ENCODE measurements at places on chromosomes 2 and 18.

- DNase-seq, result no peak
Observed at GRCh38 chr2:232126301-232127099, 165.0 kb downstream of the DIS3L2 start.

- no peak for DNase-seq
Observed at GRCh38 chr18:50334546-50335152, 40.2 kb upstream of the SKA1 start.

DNA sequence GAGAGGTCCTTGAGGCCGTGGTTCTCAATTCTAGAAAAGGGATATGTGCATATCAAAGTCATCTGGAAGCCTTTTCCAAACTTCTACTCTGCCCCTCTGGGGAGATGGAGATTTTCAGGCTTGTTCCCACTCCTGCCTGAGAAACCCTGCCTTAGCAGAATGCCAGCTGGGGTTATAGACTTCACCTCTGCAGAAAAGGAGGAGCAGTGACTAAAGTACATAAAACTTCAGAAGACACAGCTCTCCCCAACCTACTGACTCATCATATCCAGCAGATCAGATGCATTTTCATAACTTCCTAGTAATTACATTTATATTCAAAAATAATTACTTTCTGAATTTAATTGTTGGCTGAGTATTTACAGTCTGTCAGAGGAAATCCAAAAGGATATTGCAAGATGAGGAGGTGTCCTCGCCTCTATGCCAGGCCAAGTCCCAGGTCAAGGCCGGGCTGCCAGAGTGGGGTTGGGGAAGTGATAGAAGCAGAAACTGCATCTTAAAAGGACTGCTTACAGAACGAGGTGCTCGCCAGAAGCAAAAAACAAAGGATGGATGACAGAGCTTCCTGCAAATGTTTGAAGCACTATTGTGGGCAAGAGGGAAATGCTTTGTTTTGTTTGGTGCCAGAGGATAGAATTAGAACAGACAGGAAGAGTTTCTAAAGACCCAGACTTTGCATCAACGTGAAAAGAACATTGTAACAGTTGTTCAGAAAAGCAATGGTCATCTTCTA, 75.6 kb upstream of the APCDD1 start:
- no peak for DNase-seq

GRCh38 chr18:43620936-43621335, 343.6 kb upstream of the SYT4 start:
- peak; percentile 66 for DNase-seq

- DNase-seq, result no peak
Observed at GRCh38 chr2:85199698-85200097, 66.5 kb downstream of the TCF7L1 start.

GRCh38 chr2:217709478-217710210, 293.2 kb downstream of the TNS1 start:
- peak; percentile 68 for DNase-seq

DNA sequence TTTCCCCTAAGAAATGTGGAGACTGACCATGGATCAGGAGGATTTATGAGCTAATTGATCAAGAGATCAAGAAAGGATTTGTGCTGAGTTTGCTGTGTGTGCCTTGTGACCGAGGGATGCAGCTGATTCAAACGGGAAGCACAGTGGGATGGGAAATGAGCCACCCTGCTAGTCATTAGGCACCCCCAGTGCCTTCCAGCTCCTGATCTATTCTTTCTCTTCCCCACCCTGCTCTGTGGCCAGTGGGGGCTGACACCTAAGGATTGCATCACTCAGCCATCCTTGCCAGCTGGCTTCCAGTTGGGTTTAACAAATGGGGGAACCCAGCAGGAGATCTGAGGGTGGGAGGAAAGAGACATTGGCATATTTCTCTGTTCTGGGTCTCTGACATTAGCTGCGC, 132.2 kb upstream of the CXCR4 start:
- DNase-seq, result no peak

DNA sequence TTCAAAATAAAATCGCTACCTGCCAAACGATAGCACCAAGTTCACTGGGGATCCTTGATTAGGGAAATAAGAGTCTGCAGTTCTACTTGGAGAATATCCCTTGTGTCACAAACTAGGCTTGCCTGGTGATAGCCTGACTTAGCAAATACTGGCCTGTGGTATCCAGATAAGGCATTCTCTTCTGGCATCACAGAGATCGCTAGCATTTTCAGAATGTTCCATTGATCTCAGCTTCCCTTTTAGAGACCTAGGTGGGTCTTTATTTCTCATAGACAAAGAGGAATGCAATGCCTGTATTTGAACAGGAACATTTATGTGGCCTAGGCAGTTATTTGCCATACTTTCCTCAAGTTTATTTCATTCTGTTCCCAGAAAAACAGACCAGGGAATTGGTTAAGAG, 349.1 kb downstream of the STK39 start:
- DNase-seq, result no peak

DNA sequence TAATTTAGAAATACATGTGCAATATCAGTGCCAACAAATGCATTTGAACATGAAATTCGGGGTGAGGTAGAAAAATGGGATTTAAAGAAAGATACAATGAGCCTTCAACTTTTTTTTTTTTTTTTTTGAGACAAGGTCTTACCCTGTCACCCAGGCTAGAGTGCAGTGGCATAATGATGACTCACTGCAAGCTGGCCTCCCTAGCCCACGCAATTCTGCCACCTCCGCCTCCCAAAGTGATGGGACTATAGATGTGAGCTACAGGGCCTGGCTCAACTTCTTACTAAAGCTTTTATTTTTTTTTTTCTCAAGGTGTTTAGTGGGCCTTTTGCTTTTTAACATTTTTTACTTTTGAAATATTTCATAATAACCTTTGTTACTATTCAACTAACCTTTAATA, 365.6 kb downstream of the LRRTM4 start:
- no peak for DNase-seq

- DNase-seq, result peak; percentile 82
Observed at GRCh38 chr2:235577404-235578330, 83.8 kb downstream of the AGAP1 start.

DNA sequence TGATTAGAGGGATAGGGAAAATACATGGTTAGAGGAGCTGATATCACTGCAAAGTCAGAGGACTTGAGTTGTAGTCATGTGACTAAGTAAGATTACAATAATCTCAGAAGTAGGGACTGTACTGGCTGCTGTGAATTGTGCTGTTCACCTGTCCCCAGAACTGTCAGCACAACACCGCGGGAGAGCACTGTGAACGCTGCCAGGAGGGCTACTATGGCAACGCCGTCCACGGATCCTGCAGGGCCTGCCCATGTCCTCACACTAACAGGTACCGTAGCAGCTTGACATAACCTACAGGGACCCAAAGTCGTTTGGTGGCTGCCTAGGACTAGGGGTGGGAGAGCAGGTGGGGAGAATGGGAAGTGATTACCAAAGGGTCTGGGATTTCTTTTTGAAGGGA, 132.8 kb upstream of the TTC39C start:
- DNase-seq, result no peak

DNA sequence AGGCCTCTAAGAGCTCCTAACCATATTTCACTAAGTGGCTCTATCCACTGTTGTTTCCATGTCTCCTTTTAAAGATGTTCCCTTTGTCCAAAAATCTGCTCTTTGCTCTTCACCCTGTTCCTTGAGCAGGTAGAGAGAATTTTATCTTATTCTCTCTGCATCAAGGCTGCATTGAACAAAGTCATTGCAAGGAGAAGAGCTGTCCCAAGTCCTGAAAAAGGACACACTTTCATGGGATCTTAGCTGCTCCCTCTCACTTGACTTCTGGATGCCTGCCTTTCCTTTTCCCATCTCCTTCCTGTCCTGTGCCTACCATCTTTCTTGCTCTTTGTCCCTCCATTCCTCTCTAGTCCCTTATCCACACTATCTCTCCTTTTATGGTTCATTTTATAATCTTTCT, 235.2 kb upstream of the THSD7B start:
- DNase-seq, result no peak

- peak; percentile 28 for DNase-seq
Observed at GRCh38 chr2:11598228-11598731, 64.4 kb downstream of the GREB1 start.

DNA sequence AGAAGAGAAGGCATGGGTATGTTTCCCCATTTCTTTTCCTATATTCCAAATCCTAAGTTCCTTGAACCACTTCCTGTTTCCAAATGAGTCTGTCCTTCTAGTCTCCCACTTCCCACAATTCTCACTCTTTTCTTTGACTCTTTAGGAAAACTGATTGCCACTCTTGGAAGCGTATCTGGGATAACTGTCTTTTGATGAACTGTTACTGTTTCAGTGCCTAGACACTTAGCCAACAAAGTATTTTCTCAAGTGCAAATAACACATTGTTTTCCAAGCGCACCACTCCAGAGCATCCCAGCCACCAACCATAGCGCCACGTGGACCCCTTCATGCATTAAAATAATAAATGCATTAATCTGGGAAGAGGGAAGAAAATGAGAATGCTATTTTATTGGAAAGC, 342.8 kb downstream of the MTX2 start:
- DNase-seq, result no peak

DNA sequence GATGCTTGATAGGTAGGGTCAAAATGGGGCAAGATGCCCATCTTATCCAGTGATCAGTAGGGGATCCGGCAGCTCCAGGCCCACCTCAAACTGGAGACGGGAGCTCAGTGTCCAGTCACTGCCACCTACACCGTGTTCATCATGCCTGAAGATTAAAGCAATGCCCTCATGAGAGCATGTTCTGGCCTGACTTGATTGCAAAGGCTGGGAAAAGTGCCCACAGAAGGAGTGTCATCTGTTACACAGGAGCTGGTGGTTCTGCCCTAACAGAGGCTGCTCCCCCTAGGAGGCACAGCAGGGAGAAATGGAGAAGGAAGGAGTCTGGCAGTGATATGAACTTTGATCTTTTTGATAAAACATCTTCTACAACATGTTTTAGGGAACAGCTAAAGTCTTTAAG, 92.3 kb downstream of the CCBE1 start:
- no peak for DNase-seq

- no peak for DNase-seq
Observed at GRCh38 chr2:101464841-101465240, 10.1 kb downstream of the RFX8 start.

DNA sequence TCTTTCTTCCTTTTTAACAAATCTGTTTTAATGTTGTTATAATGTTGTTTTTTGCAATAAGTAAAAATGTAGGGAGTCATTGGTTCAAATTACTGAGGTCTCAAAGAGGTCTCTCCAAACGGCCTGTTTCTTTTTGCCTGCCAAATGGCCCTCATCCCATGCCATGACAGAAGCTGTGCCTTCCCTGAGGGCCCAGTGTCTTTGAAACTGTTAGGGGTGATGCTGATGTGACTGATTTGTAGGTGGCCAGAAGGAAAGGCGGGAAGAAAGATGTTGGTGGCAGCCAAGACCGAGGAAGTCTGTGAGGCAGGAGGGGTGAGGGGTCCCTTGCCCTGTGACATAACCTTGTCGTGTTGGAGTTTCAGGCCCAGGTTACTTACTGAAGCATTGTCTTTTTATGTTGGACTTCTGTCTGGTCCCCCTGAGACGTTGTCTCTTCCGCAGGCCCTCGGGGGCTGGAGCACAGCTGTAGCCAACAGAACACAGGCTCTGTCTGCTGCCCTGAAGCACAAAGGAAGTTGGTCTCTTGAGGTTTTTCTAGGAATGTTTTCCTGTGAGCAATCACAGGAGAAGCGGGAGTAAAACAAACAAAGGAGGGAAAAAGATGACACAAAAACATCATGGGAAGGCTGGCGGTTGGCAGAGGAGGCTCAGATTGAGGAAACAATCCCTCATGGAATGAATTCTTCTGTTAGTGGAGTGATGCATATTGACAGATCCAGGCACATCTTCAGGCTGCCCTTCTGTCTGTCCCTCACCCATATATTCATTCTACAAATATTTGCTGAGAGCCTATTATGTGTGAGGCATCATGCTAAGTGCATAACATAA, 4.9 kb upstream of the ST3GAL5 start:
- DNase-seq, result peak; percentile 85

- no peak for DNase-seq
Observed at GRCh38 chr2:210584834-210585233, 28.4 kb downstream of the CPS1 start.

GRCh38 chr18:49029628-49030027, 78.9 kb upstream of the SMAD7 start:
- no peak for DNase-seq

GRCh38 chr2:29060441-29060840, 13.9 kb downstream of the PCARE start:
- no peak for DNase-seq

- no peak for DNase-seq
Observed at GRCh38 chr2:35104309-35104708, 1251.3 kb upstream of the CRIM1 start.

GRCh38 chr2:186032102-186032738, 293.6 kb downstream of the FSIP2 start:
- DNase-seq, result no peak

Measured in muscle of back (tissue), 13 donors.